ENCODE measurements at places on chromosomes 5 and 9.
A peak's percentile ranks its signal among the peaks of the same experiment; 100 is the strongest.

DNA sequence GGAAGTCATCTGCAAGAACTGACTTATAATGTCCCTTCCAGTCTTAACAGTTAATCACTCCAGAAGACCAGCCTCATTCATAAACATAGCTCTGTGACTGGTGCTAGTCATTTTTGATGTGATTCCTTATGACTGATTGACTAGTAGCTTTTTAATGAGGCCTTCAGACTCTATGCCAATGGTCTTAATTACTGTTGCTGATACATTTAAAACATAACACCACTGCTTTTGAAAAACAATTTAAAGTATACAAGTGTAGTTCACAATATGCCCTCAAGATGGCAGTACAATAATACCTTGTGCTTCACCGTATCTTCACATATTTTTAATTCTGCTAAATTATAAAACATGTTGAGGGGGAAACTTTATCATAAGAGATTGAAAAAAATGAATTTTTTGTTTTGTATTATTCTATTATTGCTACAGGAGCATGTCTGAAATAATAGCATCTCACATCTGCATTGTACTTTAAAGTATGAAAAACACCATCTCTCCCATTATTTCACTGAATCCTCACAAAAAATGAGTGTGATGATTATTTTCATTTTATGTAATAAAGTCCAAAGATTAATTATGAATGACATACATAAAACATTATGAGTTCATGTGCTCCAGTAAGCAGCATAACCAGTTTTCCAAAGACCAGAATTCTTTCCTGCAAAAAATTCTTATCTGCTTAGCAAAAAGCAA, 55.2 kb upstream of the SHISAL2B start:
- no peak for DNase-seq

GRCh38 chr9:85744480-85744879, 2.7 kb upstream of the AGTPBP1 start:
- no peak for DNase-seq

DNA sequence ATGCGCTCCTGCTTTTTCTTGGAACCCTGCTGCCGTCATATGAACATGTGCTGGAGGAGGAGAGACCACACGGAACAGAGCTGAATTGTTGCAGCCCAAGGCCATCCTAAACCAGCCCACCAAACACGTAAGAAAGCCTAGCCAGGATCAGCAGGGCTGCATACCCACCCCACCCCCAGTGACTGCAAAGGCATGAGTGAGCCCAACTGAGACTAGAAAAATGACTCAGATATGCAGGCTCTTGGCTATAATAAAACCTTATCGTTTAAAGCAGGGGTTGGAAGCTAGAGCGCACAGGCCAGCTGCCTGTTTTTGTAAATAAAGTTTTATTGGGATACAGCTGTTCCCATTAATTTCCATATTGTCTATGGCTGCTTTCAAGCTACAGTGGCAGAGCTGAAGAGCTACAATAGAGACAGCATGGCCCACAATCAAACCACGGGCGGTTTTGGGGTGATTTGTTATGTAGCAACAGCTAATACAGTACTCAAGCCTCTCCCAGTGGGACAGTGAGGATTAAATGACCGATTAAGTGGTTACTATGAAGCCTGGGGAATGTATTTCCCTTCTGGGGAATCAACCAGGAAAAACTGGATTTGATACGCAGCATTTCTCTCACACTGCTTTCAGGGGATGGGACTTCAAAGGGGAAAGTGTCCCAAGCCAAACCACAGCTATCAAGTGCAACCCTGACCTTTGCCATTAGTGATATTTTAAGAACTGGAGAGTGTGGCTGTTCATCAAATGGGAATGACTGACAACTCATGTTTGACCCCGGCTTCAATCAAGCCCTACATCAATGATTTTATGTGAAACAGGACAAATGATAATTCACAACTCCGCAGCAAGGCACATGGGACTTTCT, 6.3 kb downstream of the SHB start:
- DNase-seq, result no peak

DNA sequence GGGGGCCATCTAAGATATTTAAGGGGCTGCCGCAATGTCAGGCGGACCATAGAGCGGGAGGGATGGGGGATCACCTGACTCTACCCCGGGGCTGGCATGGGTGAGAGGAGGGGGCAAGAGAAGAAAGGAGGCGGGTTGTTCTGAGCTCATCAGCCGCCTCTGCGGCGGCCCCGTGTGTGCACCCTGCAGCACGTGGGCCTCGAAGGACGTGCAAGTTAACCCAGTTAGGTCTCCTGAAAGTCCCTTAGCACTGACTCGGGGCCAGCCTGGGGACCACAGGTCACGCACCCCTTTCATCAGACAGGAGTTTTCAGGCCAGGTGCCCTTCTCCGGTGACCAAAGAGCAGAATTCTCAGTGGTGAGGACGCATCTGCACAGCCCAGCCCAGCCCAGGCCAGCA, 58.0 kb downstream of the UBE2QL1 start:
- DNase-seq, result no peak

DNA sequence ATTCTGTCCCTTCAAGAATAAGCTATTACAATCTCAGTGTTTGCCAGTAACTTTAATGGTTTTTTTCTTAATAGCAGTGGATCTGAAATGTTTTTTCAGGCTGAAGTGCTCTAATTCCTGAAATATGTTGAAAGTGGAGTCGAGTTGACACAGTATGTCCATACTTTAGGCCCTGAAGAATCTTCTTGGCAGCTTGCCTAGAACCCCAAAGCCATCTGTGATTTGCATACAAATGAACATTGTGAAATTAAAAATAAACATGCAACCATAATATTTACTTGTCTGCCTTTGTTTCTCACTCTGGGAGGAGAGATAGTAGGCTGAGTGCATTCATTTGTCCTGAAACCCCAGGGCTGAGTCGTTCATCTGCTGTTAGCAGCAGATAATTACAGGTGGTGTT, 152.7 kb downstream of the ADCY2 start:
- no peak for DNase-seq

DNA sequence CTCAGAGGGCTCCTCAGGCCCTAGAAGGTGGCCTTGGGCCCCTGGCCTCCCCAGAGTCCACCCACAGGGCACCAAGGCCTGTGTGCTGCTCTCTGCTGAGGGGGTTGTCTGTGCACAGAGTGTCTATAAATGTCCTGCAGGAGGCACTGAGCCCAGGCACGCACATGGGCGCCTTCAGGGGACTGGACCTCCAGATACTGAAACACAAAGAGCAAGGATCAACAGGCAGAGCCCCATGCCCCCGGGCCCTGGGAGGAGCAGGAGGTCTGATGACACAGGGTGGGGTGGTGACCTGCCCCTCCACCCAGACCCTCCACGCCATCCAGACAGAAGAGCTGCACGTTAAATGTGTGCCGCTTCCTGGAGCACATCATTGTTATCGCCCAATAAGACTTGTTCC, 64.6 kb upstream of the SIMC1 start:
- no peak for DNase-seq

DNA sequence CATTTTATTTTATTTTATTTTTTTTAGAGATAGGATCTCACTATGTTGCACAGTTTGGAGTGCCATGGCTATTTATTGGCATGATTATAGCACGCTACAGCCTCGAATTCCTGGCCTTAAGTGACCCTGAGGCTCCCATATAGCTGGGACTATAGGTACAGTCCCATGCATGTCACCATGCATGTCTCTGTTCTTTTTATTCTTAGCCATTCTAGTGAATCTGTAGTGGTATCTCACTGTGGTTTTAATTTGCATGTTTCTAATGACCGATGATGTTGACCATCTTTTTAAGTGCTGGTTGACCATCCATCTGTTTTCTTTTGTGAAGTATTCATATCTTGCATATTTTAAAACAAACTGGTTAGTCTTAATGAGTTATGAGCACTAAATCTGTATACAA, 76.1 kb downstream of the SLC44A1 start:
- DNase-seq, result no peak

GRCh38 chr5:151068433-151069197, 12.2 kb downstream of the TNIP1 start:
- DNase-seq, result peak; percentile 65

- DNase-seq, result no peak
These were observed 69.9 kb downstream of the JAKMIP2 start for GRCh38 chr5:147712598-147712997.

- DNase-seq, result no peak
These were observed 1.2 kb downstream of the ASPN start for GRCh38 chr9:92480986-92481633.

GRCh38 chr5:159837860-159838259, 78.4 kb upstream of the ADRA1B start:
- DNase-seq, result no peak

DNA sequence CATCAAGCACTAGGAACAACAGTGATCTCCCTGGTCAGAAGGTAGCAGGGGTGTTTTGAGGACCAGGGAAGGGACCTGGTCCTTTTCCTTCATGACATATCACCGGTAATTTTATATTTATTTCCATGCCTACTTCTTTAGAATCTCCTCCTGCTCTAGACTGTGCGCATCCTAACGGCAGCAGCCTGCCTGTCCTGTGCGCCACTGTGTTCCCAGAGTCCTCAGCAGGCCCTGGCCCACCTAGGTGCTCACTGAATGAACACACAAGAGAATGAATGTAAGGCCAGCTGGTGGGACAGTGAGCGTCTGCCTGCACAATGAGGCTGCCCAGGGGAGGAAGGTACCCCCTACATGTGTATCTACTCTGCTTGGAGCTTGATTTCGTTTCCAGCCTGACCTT, 51.5 kb downstream of the C5orf15 start:
- no peak for DNase-seq

- no peak for DNase-seq
These were observed 1.1 kb upstream of the SMC2 start for GRCh38 chr9:104092875-104093600.

- peak; percentile 9 for DNase-seq
These were observed 16.2 kb downstream of the UHRF2 start for GRCh38 chr9:6428940-6429889.

- DNase-seq, result peak; percentile 71
These were observed 203.9 kb downstream of the FRMD3 start for GRCh38 chr9:83334320-83334719.

DNA sequence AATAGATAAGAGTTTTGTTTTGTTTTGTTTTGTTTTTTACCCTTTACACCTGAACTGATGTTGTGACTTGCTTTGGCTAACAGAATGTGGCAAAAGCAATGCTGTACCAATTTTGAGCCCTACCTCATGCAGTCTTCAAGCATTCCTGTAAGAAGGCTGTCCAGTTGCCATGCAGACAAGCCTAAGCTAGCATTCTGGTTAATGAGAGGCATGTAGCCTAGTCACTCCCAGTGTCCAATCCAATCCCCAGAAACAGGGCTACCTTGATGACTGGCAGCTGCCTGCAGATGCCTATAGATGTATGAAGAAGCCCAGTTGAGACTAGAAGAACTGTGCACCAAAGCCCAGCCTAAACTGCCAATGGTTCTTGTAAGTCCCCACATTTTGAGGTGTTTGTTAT, 9.4 kb upstream of the EFNA5 start:
- DNase-seq, result no peak

GRCh38 chr5:40029711-40030495, 605.1 kb upstream of the DAB2 start:
- DNase-seq, result no peak

GRCh38 chr9:101449071-101449721, 13.6 kb upstream of the ALDOB start:
- DNase-seq, result peak; percentile 33

- DNase-seq, result no peak
These were observed 169.2 kb downstream of the SAXO1 start for GRCh38 chr9:18863791-18864190.

DNA sequence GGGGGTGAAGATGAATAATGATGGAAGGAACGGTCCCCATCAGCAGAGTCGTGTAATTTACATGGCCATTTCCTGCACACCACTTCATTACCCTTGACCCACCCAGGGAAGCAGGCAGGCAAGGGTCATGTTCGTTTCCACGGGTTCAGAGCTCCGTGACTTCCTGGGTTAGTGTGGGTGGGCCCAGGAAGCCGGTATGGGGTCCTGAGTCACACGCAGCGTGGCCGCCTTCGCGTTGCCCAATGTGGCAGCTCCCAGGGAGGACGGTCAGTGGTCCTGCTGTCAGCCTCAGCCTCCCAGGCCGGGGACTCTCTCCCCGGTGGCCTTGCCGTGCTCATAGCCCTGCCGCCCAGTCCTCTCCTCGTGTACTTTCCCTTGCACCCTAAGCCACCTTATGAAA, 5.1 kb upstream of the TERT start:
- no peak for DNase-seq

DNA sequence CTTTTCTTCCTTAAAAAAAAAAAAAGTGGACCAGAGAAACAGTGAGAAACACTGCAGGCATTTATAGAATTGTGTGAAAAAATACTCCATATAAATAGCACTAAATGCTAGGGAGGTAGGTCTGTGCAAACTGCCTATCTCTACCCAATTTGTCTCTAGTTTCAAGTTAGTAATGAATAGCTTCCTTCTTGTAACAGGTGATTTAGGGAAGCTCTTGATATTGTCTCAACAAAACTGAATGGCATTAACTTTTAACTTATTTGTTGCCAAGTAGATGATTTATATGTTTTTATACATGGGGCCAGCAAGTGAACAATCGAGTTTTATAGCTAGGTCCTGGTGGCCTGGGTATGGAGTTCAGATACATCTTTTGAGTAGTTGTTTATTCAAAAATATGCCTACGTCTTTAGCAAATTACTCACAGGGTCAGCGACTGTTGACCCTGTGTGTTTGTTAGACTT, 283.6 kb downstream of the NR3C1 start:
- DNase-seq, result no peak

GRCh38 chr5:133155326-133155969, 103.6 kb downstream of the HSPA4 start:
- no peak for DNase-seq

DNA sequence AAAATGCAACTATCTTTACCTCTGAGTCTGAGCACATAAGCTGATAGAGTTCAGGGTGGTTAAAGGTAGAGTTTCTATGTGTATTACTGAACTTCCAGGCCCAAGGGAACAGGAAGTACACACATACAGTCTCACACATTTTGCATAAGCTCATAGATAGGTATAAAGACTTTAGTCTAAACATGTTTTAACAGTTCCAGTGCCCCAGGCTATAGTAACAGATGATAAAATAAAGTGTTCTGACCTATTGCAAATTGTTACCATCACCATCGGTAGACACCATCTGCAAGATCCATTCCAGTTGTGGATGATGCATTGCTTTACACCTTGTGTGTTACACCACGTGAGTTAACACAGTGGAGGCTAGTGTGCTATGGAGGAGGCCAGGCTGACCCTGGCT, 95.8 kb downstream of the TMEM174 start:
- DNase-seq, result no peak

DNA sequence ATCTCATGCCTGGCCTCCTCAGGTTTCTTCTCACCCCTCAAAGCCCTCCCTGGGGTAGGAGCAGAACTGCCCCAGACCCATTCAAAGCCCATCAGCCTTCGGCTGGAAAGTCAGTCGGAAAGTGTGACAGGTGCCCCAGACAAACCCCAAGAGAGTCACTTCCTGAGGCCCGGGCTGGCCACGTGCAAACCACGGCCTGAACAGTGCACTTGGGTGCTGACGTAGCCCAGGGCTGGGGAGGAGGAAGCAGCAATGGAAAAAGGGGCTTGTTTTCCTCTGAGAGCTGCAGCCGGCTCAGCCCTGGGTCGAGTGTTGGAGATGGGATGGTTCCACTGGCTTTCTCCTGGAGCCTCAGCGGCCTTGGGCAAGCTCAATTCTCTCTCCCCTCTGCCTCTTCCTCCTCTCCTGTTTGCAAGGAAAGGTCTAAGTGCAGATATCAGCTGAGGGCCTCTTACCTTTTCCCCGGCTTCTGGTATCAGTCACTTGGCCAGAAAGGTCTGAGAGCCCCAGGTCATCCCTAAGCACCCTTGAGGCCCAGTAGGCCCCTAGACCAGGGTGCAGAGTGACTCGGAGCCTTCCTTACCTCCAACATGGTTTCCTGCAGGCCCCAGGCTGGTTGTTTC, 5.9 kb upstream of the EGR1 start:
- peak; percentile 88 for DNase-seq

- DNase-seq, result no peak
These were observed 64.1 kb upstream of the FCN1 start for GRCh38 chr9:134981829-134982228.

GRCh38 chr9:106745457-106745856, 117.5 kb upstream of the ZNF462 start:
- no peak for DNase-seq

Data from stimulated activated CD4-positive, alpha-beta T cell treated with anti-CD3 and anti-CD28 coated beads, Interleukin-4, amount 100 ng/mL, for 24 hours (primary cell).